Muscle of arm (tissue), 14 donors: ENCODE measurements at places on chromosomes 13 and 19. TPM values are rescaled to one million over a fixed set of nuclear protein-coding genes. Genes with fewer than 3 reads are reported as not detected.

The STK11 gene
- 45.3 TPM for polyA plus RNA-seq

The NHLRC3 gene
- polyA plus RNA-seq, result 28.5 TPM

The SMIM24 gene
- not detected for polyA plus RNA-seq

- peak; percentile 62 for DNase-seq
These were observed 630 bp downstream of the RAP2A start for GRCh38 chr13:97434397-97435201.

The PSPN gene
- not detected for polyA plus RNA-seq

DNA sequence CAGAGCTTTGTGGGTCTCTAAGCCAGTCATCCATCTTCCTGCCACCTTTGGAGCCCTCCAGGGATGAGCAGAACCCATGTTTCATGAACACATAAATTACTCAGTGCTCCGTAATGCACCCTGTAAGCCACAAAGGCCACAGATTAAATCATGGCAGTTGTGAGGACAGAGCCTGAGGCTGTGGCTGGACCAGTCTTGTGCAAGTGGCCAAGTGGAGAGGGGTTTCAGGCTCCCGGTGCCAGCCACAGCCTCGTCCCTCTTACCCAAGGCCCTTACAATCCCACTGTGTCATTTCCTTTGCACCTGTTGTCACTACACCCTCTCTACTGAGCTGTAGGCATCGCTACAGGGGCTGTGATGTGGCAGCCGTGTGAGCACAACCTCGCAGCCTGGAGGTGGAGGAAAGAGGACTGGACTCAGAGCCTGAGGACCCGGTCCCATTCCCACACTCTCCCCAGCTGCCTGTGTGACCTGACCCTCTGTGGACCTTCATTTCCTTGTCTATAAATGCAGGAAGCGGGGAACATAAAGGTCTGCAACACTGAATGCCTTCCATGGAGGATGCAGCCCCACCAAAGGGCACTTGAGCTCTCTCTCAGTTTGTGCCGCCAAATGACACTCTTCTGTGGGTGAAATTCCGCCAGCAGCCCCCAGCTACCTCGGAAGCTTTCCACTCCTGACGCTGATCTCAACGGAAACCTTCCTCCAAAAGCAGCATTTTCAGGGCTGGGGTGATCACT, 792.0 kb downstream of the UQCRFS1 start:
- DNase-seq, result no peak

- no peak for DNase-seq
These were observed 10.1 kb upstream of the ZNF554 start for GRCh38 chr19:2809387-2810140.

DNA sequence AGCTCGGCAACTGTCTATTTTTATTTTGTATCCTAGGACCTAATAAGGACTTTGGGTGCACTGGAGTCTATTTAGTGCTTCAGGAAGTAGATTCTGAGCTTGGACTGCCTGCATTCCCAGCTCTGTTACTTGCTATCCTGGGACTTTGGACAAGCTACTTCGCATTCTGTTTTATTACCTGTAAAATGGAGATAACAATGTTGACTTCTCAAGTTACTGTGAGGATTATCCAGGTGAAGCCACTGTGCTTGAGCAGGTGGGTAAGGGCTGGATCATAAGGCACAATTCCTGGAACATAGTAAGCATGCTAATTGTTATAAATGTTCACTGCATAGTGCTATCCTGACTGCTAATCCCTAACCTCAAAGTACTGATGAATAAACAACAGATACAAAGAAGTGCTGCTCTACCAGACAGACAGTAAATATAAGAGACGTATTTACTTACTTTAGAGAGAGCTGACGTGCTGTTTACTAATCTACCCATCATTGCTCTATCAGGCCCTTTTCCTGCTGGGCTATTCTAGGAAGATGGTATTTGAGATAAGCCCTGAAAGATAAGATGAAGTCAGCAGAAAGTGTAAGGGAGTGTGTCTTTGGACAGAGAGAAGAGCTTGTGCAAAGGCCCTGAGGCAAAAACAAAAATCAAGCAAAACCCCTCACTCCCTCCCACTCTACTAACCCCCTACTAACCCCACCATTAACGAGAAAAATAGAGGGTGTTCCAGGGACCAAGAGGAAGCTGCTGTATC, 50.8 kb upstream of the FLT1 start:
- DNase-seq, result no peak

DNA sequence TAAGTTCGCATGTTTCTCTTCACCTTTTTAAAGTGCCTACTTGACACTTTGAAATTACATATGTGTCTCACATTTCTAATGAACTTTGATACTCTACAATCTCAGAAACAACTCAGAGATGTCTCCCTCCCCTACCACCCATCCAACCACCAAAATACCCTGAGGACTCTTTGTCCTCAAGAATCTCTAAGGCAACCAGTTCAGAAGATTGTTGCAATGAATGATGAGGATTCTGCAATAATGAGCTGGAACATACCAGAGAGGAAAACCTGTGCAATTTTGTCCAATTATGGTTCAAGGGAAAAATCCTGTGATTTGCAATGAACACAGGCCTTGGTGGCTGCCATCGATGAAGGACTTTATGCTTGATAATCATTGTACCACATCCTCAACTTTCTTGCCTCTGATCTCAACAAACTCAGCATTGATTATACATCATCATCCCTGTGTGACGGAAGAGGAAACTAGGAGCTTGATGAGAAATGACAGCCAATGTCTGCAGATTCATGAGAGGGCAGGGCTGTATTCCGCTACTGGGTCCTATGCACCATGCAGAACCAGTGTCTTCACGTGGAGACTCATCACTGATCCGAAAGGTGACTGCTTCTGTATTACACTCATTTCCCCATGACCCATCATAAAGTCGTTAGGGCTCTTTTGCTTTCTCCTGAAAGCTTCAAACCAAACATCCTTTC, 1.1 kb downstream of the FPR1 start:
- DNase-seq, result no peak

The ZNF345 gene
- polyA plus RNA-seq, result 8.9 TPM

DNA sequence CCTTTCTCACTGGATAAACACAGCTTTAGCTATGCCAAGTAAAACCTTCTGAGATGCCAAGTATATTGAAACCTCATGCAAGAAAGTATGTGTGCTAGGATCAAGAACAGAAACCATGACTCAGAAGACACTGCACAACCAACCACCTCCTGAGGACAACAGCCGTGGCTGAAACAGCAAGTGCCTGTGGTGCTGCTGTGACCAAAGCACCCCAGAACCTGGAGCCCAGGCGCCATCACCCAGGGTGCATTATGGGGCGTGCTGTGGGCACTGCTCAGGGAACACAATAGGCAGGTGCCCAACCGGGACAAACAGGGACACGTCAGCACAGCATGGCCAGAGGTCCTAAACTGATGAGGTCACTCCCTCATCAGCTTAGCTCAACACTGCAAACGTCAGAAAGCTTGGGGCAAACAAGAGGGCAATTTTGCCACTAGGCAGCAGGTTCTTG, 101.3 kb upstream of the SLC15A1 start:
- no peak for DNase-seq

DNA sequence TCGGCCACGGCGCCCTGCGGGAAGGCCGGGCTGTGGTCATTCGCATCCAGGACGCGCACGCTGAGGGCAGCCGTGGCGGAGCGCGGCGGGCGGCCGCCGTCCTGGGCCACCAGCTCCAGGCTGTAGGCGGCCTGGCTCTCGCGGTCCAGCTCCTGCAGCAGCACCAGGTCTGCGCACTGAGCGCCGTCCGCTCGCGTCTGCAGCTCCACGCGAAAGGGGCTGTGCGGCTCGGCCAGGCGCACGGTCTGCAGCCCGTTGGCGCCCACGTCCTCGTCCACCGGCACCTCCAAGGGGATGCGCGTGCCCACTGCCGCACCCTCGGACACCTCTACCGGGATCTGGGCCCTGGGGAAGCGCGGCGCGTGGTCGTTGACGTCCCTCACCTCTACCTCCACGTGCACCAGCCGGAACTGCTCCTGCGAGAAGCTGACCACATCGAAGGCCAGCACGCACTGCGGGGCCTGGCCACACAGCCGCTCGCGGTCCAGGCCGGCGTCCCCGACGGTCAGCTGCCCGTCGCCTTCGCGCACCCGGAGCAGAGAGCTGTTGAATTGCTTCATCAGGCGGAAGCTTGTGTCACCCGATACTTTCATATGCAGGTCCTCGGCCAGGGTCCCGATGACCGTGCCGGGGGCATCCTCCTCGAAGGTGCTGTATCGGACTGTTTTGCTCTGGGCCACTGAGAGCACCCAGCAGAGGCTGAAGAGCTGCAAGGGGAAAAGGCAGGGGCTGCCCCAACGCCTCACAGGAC, 583 bp downstream of the PCDH8 start:
- no peak for DNase-seq

- DNase-seq, result no peak
These were observed 85.8 kb downstream of the RAB20 start for GRCh38 chr13:110475550-110476219.

GRCh38 chr19:39236527-39236926, 8.3 kb downstream of the IFNL3 start:
- no peak for DNase-seq

The PTH2 gene
- polyA plus RNA-seq, result not detected

DNA sequence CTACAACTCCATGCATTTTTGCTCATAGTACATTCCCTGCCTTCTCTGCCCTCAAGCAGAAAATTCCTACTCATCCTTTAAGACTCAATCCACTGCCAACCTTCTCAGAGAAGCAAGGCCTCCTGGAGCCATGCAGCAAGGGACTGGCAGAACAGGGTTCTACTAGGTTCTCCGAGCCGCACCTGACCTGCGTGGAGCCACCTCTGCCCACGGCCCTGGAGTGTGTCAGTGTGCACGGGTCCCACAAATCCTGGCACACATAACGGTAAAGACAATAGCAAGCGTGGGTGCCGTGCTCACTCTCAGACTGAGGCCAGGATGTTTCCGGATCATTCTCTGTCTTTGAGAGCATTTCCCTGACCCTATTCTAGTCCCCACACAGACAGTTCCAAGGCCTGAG, 30.0 kb downstream of the SOX1 start:
- DNase-seq, result no peak

DNA sequence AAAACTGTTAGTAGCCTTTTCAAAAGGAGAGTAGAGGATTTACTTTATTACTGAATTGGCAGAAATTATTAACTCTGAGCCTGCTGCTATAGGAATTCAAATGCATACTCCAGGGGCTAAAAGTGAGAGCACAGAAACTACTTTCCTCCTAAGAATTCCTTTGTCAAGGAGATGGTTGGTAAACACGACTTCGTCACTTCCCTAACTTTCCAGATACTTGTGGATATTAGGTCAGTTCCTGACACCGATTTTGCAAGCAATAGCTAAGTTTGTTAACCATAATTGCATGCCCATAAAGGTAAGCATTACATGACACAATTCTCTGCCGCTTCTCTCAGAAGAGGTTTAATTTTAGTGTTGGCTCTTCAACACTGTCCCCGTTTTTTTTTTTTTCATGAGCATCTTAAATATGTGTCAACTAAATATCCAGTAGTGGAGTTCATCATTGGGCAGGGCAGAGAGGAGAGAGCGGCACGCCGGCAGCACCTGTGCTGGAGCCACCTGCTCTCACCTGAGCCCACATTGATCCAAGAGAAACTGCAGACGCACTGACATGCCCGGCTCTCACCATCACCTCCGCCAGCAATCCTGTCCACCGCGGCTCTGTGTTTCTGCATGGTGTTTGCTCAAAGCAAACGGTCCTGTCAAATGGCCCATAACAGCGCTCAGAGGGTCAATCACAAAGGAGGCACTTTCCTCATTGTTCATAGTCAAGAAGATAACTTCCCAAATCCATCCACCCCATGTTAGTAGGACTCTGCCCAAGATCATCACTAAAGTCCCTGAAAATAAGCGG, 2.6 kb downstream of the MED26 start:
- no peak for DNase-seq

The MRPS12 gene
- 18.5 TPM for polyA plus RNA-seq

DNA sequence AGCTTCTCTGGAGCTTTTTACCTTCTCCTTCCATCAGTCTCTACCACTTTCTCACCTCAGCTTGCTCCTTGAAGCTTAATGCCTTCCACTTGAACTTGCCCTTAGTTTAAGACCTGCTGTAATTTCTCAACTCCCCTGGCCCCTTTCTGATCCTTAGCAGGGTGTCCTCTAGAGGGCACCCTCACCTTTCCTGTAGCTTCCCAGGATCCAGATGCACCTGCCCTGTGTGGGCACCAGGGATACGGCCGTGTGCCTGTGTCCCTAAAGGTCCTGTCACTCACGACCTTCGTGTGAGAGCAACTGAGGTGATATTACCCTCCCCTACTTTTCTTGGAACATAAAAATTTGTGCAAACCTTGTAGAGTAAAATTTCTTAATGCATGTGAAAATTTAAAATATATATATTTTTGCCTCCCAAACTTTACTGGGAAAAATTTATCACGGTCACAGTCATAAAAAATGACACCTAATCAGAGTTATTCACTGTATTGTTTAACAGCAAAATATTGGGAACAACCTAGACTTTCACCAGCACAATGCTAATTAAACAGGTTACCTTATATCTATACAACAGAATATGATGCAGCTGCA, 46.4 kb downstream of the PSG3 start:
- DNase-seq, result no peak

The LCP1 gene
- not detected for polyA plus RNA-seq

The CGB8 gene
- polyA plus RNA-seq, result not detected

The PROZ gene
- not detected for polyA plus RNA-seq

GRCh38 chr19:41935760-41936415, 7.6 kb upstream of the ERFL start:
- DNase-seq, result no peak

The C3 gene
- polyA plus RNA-seq, result 14.8 TPM

GRCh38 chr13:23658929-23659541, 88.8 kb downstream of the TNFRSF19 start:
- DNase-seq, result no peak

The TEX26 gene
- 0.21 TPM for polyA plus RNA-seq
